ENCODE measurements at places on chromosomes 7 and 10.

DNA sequence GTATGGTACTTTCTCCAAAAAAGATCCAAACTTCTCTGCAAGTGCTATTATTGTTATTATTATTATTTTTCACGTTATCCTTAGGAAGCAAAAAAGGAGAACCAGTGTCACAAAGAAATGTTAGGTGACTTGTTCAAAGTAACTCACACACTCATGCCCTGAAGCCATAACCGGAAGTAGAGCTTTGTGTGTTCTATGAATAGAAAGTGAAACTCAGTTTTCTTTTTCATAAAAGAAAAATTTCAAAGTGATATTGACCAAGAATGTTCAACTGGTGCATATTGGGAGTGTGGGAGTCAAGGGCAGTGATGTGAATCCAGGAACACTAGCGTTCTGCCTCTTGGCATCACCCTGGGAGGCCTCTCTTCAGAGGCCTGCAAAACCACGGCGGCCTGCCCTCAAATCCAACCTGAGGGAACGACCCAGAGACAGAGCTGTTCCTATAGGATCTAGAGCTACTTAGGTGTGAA is 106.1 kb downstream of the PRKCQ start:
- DNase-seq = no peak

DNA sequence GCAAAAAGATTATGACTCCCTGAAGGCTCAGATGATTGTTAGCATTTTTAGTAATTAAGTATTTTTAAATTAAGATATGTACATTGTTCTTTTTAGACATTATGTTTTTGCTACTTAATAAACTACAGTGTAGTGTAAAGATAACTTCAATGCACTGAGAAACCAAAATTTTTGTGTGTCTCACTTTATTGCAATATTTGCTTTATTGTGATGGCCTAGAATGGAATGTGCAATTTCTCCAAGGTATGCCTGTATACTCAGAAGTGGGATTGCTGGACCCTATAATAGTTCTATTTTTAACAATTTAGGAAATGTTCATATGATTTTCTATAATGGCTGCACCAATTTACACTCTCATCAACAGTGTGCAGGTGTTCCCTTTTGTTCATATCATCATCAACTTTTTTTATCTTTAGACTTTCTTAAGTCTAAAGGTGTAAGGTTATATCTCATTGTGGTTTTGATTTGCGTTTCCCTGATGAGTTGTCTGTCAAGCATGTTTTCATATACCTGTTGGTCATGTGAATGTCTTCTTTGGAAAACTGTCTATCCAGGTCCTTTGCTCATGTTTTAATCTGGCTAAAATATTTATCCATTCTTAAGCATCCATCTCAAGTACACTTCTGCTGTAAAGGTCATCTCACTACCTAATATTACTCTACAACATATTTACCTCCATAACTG is 1323.5 kb upstream of the LRRTM3 start:
- no peak for DNase-seq

DNA sequence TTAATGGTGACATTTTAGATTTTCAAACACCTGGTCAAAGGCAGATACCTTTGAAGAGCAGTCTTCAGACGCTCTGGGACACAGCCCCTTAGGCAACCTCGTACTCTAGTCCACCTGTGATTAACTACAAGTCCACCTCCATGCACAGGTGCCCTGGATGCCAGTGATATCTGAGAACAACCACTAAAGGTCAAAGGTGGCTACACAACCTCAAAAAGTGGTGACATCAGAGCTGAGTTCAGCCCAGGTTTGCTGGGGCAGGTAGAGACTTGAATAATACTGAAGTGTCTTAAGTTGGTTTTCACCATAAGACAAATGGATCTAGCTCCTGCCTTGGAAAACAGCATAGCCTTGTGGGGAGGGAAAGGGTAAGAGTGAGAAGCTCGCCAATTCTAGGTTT is 143.4 kb upstream of the ADO start:
- DNase-seq = no peak

DNA sequence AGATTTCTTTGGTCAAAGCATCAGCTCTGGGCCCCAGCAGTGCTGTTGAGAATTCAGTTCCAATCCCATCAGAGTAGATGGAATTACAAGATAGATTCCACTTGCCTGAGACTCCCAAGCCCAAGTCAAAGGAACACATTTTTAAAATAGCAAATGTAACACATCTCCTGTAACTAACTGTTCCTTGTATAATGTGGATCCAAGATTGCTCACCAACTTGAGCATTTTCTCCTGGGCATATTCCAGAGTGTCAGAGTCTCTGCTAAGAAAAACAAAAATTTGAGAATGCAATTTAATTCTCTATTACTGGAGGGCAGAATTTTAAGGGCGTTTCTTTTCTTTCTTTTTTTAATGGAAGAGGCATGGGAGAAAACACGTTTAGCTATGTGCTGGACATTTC is 136.7 kb downstream of the NEBL start:
- no peak for DNase-seq

- no peak for DNase-seq
These were observed 5.2 kb upstream of the SLC12A9 start for GRCh38 chr7:100847360-100847759.

DNA sequence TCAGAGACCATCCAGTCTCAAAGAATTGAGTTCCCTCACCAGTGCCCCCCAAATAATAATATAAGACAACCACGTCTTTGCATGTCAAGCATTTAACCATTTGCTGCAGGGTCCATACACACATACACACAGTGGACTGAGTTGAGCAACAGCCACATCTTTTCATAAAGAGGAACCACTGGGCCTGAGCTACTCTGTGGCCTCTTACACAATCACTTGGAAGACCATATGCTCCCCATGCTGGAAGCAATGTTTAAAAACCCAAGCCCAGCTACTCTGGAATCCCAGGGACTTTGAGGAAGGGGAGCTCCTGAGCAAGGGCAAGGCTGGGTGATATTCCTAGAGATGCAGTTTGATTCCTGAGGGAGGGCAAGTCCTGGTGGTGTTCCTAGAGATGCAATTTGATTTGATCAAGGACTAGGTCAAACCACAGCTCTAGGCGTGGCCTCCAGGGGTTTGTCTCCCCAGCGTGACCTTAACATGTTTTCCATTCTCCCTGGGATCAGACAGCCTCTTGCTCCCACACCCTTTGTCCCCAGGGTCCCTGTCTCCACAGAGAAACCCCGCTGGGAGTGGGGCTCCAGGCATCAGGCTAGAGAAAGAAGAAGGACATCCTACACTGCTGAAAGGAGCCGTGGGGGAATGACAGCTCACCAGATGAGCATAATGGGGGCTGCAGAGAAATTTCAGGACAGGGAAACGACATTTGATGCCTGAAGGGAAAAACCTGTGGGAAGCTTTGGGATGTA is 376.2 kb upstream of the MGMT start:
- DNase-seq = no peak

- no peak for DNase-seq
These were observed 49.0 kb upstream of the EN2 start for GRCh38 chr7:155408651-155409586.

DNA sequence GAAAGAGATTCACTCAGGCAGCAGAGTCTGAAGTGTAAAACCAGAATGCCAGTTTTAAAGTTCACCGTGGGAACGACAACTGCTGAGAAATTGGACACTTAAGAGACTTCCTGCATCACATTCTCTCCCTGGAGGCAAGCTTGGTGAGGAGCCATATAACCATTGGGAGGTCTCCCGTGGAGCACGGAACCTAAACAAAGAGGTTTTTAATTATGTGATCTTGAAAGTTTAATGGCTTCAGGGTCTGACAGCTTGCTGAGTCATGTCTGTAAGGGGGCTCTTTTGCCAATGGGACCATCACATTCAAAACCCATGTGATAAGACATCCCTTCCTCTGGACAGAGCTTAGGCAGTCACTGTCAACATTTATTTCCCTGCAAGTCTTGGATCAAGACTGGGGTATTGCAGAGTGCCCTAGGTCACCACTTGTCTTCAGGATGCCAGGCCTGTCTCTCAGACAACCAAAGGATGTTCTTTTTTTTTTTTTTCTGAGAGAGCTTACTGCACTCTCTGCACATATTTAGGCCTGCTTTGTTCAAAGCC is 674.4 kb downstream of the TYW1 start:
- DNase-seq = no peak

- DNase-seq = peak; percentile 31
These were observed 30.3 kb upstream of the HERPUD2 start for GRCh38 chr7:35725280-35725680.

DNA sequence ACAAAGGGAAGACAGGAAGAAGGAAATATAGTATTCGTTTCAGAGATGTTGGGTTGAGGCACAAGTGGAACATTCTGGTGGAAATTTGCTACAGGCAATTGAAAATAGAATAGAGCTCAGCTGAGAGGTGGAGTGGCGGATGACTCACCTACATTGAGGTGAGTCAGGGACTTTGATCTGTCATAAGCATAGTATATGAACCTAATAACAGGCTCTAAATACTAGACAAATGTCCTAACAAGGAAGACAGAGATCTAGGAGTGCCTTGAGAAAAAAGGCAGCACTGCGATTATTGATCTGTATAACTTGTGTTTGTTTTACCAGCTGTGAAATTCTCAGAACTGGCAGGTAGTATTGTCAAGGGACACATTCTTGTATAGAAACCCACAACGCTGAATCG is 907 bp upstream of the IFRD1 start:
- DNase-seq = no peak

GRCh38 chr10:88246675-88247074 is 336.4 kb downstream of the RNLS start:
- DNase-seq = no peak

DNA sequence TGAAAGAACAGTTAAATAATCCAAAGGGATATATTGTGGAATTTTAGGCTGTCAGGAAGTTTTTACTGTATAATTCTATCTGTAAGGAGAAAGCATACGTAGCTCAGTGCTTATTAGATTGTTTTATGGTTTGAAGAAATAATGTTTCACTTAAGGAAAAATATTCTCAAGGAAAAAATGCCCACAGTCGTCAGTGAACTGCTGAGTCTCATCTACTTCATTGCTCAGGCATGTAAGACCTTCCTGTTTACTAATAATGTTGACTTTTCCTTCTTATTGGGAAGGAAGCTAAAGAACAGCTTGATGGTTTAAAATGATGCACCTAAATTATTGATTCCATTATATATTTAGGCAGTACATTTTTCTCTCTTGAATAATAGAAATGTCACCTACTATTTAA is 304.2 kb downstream of the SDK1 start:
- DNase-seq = no peak

GRCh38 chr7:77791956-77792355 is 6.3 kb downstream of the TMEM60 start:
- DNase-seq = no peak

DNA sequence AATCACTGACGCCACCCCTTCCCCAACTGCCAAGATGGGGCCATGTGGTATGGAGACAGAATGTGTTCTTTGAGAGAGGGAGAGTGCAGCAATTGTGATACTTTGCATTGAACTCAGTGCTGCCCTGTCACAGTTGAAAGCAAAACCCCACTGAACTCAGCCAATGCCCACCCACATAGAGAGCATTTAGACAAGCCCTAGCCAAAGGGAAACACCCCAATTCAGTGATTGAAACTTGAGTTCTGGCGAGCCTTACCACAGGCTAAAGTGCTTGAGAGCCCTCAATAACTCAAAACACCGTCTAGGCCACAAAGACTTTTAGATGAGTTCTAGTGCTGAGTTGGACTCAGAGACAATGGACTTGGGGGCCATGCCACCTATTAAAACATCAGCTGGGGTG is 751.9 kb upstream of the POT1 start:
- DNase-seq = no peak

- DNase-seq = no peak
These were observed 20.2 kb upstream of the SMC3 start for GRCh38 chr10:110547139-110547761.

DNA sequence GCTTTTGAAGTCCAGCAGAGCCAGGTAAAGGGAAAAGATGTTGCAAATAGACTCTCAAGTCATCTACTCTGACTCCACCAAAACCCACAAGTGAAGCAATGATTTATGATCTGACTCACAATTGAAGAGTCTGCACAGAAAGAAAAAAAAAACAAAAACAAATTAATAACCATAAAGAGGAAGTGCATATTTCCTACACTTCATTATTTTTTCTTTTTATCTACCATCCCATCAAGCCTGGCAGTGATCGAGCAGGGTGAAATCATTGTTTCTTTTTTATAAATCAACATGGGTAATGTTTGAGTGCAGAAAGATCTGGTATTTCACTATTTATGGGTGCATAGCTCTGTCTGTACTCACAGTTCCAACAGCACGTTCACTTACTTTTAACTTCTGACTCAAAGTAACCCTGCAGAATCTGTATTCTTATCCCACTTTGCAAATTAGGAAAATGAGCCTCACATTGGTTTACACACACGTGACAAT is 829.0 kb downstream of the TNS3 start:
- no peak for DNase-seq

DNA sequence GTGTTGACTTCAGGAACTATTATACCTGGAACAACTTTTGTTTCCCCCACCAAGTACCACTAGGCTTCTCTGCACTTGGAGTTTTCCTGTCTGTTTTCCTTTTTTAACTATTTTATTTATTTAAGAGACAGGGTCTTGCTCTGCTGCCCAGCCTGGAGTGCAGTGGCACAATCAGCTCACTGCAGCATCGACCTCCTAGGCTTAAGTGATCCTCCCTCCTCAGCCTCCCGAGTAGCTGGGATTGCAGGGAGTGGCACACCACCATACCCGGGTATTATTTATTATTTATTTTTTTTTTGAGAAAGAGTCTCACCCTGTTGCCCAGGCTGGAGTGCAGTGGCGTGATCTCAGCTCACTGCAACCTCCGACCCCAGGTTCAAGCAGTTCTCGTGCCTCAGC is 2.1 kb upstream of the GIGYF1 start:
- DNase-seq = no peak

GRCh38 chr10:11242443-11243387 is 225.0 kb downstream of the CELF2 start:
- no peak for DNase-seq

DNA sequence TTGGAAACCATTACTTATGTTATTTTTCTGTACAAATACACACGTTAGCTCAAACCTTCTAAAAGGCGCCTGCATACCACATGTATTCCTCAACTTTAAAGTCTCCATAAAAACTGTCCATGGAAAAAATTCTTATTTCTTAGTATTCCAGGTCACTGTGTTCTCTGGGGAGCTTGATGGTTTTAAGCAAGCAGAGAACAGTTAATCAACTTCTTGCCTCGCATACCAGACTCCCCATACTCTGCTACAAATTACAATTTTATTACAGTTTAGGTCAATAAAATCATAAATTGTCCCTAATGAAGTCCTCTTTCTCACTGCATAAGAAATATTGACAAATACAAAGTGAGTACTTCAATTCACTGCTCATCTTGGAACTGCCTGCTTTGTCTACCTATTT is 77.0 kb upstream of the GPR22 start:
- DNase-seq = no peak

- no peak for DNase-seq
These were observed 26.4 kb downstream of the CHST15 start for GRCh38 chr10:124066781-124067714.

DNA sequence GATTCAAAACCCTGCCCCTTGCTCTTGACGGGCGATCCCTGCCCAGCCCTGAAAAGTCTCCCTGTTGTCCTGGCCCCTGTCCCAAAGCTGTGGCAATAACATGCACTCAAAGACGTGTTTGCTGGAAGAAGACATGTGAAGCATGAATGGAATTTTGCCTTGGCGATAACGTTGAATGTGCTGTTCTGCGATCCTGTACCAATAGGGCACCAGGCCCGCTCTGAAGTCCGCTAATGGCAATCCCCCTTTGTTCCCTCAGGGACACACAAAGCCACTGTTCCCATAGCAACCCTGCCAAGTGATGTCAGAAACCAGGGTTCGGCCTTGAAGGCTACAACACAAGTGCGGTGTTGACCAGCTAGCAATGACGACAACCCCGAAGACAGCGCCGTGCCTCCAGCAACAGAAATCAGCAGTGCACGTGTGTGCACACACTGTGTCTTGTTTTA is 284.6 kb downstream of the KLF6 start:
- DNase-seq = no peak

GRCh38 chr10:96708456-96708855 is 11.9 kb downstream of the PIK3AP1 start:
- no peak for DNase-seq
